Esophagus mucosa (tissue), 1 donor: ENCODE measurements at places on chromosomes 1 and 21. TPM values are rescaled to one million over a fixed set of nuclear protein-coding genes. Genes with fewer than 3 reads are reported as not detected.
A peak's percentile ranks its signal among the peaks of the same experiment; 100 is the strongest.

DNA sequence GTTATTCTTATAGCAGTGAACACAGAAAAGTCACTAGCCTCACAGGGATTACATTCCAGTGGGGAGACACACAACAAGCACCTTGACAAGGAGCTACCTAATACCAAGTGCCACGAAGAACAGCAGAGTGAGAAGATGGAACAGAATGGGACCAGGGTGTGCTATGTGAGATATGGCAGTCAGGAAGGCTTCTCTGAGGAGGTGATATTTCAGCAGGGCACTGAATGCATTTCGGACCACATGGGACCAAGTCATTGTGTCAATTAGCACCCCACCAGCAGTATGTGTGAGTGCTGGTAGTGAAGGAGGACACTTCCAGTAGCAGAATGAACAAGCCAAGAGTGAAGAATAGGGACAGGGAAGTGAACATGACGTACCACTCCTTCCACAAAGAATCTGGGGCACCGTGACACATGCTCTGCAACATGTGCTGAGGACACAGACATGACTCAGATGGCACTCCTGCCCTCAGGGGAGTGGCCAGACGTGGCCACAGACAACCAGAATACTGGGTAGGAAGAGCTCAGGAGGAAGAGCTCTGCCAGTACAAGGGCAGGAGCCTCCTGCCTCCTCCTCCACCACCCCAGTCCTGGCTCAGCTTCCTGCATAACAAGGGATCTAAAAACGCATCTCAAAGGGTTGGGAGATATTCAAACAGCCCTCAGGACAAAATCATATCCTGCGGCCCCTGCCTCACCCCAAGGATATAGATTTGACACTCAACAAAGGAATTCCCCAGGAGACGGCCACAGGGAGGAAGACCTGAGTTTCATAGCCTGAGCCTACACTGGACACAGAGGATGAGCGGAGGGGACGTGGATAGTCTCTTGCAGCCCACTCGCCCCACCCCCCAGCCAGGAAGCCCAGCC is 102.5 kb downstream of the TRABD2B start:
- ATAC-seq, result peak; percentile 99

DNA sequence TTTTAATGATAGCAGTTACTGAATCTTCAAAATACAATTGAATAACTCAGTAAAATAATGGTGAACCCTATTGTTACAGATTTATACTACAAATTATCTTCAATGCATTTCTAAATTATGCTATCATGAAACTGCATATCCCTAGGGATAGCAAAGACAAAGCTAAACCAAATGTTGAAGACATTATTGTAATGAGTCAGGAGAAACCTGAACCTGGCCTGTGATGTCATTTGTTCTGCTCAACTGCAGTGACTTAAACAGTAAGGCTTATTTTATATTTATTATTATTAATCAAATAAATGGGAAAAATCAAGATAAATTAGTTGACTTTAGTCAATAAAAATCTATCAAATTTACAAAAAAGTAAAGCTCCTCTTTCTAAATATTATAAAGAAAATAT is 100.3 kb downstream of the UCHL5 start:
- ATAC-seq, result no peak

The MYBPH gene
- total RNA-seq, result not detected

The LMX1A gene
- 0.04 TPM for total RNA-seq

GRCh38 chr1:7178741-7179140 is 393.5 kb downstream of the CAMTA1 start:
- ATAC-seq, result no peak

The EFNA3 gene
- total RNA-seq, result 20.6 TPM

The HSPA6 gene
- total RNA-seq, result 1.4 TPM

The C21orf91 gene
- total RNA-seq, result 18.2 TPM

GRCh38 chr1:172219966-172220365 is 200.5 kb upstream of the C1orf105 start:
- ATAC-seq, result no peak
